ENCODE measurements at places on chromosomes 16 and 17.

GRCh38 chr16:59126486-59126885, 392.4 kb upstream of the GOT2 start:
- no peak for DNase-seq

DNA sequence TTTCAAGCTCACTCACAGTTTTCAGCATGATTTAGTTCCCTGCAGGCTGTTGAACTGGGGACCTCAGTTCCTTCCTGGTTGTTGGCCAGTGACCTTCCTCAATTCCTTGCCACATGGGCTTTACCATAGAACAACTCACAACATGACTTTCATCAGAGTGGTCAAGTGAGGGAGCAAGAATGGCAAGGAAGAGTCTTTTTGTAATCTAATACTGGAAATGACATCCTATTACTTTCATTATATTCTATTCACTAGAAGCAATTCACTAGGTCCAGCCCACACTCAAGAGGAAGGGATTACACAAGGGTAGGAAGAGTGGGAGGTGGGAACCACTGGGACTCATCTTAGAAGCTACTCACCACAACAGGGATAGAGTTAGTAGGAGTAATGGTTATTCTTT, 57.6 kb downstream of the SYT17 start:
- no peak for DNase-seq

DNA sequence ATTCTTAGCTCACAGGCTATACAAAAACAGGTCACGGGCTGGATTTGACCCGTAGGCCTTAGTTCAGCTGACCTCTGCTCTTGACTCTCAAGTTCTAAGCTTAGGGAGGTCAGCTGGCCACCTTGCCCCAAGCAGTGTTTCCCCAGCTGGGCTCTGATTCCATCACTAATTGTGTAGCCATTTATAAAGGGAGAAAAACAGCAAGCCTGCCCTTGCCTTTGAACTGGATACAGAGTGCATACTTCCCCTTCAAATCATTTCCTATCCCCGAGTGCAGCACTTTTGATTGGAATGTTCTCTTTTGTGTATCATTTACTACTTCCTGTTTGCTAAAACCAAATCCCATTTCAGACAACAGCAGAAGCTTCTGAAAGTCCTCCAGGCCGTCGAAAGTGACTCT, 153.6 kb downstream of the KATNIP start:
- DNase-seq: no peak

DNA sequence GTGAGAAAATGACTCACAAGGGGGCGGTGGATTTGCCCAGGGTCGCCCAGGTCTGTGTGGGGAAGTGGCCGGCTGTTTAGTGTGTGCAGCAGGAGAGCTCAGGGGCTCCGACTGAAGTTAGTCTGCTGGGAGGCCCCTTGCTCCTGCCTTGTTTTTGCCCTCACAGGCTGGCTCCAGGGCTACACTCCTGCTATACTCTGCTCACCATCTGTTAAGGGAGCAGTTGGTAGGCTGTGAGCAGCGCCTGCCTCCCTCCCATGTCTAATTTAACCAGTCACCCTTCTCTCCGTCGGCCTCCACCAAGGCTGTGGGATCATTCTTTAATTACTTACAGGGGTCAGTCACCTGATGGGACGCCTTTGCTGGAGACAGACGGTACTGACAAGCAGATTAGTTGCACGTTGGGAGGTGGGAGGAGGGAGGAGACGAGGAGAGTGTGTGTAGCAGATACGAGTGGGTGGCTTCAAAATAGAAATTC, 35.5 kb downstream of the KSR1 start:
- DNase-seq: no peak

- DNase-seq: no peak
Observed at GRCh38 chr16:22346483-22346882, 27.9 kb downstream of the CDR2 start.

- no peak for DNase-seq
Observed at GRCh38 chr16:19354371-19354770, 63.3 kb upstream of the TMC5 start.

GRCh38 chr16:46756772-46757171, 8.6 kb upstream of the MYLK3 start:
- DNase-seq: no peak

DNA sequence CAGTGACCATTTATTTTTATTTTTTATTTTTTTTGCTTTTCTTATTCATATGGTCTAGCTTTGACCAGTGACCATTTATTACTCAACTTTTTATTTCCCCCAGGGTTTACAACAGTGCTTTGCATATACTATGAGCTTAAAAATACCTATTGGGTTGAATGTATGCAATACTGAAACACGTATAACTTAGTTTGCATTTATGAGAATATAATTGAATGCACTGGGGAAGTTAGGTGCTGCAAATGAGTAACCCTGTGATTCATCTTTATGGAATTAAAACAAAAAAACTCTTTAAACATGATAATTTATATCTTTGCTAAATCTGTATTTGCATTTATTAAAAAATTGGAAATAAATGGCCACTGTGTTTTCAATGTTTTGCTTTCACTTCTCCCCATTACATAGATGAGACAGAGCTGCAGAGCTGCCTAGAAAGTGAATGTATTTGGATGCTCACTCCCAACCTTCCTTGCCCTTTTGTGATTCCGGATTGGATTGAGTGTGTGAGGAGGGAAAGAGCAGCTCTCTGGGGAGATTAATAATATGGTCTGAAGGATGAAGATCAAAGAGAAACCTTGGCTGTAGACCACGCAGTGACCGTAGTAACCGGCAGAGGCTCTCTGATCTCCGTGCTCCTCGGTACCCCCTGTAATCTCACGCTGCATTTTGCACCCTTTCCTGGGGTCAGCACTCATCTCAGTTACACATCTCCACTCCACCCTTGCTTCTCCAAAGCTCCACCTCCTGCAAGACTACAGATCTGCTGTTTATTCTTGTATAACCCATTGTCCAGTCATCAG, 14.3 kb downstream of the TMEM100 start:
- no peak for DNase-seq

- DNase-seq: no peak
Observed at GRCh38 chr16:81921843-81922584, 89.3 kb downstream of the SDR42E1 start.

DNA sequence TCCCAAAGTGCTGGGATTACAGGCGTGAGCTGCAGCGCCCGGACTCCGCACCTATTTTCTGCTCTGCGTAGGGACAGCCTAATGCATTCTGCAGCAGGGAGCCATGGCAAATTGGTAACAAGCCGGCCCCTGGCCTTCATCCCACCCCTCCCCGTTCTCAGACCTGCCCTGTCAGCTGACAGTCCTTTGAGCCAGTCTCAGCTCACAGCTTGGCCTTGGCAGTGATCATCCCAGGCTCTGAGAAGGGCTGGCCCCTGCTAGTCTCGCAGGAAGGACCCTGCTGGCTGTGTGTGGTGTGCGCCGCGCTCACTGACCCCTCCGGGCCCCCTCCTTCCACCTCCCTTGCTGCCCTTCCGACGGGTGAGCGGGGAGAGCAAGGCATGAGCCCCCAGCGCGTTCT, 10.3 kb upstream of the NPTX1 start:
- no peak for DNase-seq

DNA sequence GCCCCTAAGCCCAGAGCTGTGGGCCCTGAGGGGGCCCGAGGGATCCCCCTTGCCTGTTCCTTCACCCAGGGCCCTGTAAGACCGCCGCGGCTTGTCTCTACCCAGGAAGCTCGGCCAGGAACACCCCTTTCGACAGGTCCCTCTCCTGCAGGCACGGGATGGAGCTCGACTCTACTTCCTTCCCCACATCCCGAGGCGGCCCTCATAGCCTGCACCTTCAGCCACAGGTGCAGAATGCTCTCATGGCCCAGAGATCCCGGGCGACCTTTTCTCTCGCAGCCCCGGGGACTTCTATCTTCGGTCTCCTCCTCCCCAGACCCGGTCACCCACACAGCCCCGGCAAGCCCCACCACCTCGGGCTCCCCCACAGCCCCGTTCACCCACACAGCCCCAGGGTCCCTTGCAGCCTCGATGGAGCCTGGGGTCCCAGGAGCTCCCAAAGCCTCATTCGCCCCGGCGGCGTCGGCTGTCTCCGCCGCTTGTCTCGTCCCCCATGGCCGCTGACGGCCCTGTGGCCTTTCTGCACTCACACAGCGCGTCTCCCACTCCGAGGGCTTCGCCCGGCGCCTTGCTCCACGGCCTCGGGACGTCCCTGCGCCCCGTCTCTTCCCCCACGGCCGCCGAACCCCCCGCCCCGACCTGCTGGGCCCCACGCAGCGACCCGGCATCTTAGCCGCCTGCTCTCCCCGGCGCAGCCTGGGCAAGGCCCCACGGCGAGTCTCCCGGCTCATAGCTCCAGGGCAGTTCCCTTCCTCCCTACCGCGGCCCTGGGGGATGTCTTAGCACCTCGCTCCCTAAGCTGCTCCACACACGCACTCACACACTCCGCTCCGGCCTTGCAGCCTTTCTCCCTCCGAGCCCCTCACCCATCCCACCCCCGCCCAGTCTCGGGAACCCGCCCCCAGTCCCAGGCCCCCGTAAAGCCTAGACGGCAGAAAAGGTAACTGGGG, 650 bp downstream of the KIAA0753 start:
- peak; percentile 37 for DNase-seq

DNA sequence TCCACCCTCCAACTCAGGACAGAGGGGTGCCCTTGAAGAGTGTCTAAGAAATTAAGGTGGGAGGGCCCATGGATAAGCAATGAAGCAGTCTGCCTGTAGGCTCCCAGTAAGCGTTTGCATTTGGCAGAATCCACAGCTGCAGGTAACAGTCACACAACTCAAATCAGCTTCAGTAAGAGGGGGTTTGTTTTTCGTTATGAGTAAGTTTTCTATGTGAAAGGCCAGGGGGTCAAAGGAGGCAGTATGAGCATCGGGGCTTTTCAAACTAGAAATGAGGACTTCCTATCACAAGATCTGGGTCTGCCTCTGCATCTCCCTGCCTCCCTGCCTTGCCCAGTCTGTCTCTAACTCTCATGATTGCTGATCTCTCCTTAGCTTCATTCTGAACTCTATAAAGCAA, 128.1 kb upstream of the CCL2 start:
- DNase-seq: no peak

DNA sequence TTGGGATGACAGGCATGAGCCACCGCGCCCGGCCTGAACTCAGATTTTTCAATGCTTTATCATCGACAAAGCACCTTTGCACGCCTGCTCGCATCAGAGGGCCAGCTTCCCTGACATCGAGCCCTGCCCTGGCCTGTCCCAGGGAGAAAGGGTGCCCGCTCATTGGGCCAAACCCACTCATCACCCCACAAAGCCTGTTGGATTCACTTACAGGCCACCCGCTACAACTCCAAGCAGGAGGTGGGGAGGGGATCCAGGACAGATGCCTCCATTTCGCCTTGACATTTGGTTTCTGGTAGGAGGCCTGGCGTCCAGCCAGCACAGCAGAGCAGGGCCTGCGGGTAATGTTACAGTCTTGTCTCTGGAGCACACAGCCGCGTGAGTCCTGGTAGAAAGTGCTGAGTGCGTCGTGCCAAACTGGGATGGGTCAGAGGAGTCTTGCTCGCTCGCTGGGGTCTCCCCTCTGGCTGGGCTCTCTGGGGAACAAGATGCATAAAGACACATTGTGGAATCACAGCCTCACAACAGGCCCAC, 19.8 kb downstream of the SMTNL2 start:
- DNase-seq: no peak

- DNase-seq: no peak
Observed at GRCh38 chr16:13767215-13767614, 152.7 kb upstream of the ERCC4 start.

DNA sequence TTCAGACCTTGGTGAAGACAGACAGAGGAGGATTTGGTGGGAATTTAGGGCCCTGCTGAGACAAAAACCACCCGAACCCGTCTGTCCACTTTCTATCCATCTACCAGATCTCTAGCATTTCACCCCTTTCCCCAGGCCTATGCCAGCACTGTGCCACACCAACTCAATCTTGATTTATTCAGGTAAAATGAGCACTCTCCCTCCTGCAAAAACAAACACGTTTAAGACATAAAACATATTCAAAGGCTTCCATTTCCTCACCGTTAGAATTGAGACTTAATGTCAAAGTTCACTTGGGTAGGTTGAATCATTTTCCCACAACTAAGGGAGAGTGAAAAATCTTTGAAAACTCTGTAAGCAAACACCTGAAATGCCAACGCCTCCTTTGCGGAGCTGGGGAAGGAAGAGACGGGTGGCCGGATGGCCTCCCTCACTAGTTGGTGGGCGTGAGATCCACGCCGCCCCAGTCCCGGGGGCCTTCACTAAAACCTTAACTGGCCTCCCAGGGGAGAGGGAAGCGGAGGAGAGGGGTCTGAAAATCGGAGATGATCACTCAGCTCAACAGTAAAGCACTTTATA, 862 bp downstream of the DCAKD start:
- DNase-seq: peak; percentile 37

DNA sequence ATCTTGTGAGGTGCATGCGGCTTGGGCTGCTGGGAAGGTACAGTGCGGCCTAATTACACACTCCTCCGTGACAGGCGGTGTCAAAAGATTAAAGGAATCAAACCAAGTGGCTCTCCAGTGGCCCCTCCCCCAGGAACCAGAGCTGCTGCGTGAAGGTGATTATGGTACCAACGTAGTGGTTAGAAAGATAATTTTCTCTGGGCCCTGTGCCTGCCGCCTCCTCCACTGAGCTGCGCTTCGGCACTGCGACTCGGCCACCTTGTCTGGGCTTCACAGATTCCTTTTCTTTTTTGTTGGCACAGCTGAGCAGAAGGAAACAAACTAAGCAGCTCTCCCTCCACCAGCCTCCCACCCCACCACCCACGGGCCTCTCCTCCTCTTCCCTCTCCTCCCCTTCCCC, 113.2 kb upstream of the SDK2 start:
- no peak for DNase-seq

DNA sequence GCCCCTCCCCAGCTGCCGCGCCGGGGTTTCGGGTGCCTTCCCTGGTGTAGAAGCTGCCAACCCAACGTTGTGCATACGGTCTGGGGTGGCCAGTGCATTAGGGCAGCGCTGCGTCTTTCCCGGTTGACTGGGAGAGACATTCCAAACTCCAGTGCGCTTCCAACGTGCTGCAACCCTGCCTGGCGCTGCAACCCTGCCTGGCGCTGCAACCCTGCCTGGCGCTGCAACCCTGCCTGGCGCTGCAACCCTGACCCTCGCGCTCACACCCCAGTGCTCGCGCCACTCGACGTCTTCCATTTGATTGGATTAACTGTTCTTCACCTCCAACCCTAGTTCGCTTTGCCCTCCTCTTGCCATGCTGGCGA, 488 bp upstream of the HAP1 start:
- no peak for DNase-seq

- DNase-seq: no peak
Observed at GRCh38 chr16:10575506-10576130, 4.8 kb downstream of the EMP2 start.

DNA sequence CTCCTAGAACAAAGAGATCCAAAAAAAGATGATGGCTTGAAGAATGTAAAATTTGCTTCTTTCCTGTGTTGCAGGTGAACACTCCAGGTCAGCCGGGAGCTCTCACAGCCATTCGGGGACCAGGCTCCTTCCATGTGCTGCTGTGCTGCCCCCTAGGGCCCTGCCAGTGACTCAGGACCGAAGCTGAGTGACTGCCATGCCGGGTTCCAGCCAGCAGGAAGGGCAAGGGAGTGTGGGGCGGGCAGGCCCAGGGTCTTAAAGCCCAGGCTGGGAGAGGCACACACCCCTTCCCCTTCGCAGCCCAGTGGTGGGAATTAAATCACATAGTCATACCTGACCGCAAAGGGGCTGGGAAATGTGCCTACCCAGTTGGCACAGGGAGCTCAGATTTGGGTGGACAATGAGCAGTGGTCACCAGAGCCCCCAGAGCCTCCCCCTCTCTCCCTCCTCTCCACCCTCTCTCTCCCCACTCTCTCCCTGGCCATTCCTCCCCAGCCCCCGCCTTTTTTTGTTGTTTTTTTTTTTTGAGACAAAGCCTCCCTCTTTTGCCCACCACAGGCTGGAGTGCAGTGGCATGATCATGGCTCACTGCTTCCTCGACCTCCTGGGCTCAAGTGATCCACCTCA, 11.5 kb downstream of the EPOP start:
- peak; percentile 46 for DNase-seq

Measured in stimulated activated CD4-positive, alpha-beta T cell treated with anti-CD3 and anti-CD28 coated beads, Interleukin-4, amount 100 ng/mL, for 4 hours (primary cell).